Temporal lobe (tissue), 4 donors: ENCODE measurements at places on chromosomes 11 and 22. TPM values are rescaled to one million over a fixed set of nuclear protein-coding genes. Genes with fewer than 3 reads are reported as not detected.

The OR56A1 gene
- total RNA-seq = 0.25 TPM

The SLN gene
- 27.0 TPM for total RNA-seq

The CHRM4 gene
- total RNA-seq = 1.2 TPM

The PIWIL4 gene
- 5.9 TPM for total RNA-seq

The DLG2 gene
- total RNA-seq = 198 TPM

The CNTF gene
- total RNA-seq = 1.2 TPM

The NPAT gene
- total RNA-seq = 24.3 TPM
